ENCODE measurements at places on chromosomes 12 and 14.

DNA sequence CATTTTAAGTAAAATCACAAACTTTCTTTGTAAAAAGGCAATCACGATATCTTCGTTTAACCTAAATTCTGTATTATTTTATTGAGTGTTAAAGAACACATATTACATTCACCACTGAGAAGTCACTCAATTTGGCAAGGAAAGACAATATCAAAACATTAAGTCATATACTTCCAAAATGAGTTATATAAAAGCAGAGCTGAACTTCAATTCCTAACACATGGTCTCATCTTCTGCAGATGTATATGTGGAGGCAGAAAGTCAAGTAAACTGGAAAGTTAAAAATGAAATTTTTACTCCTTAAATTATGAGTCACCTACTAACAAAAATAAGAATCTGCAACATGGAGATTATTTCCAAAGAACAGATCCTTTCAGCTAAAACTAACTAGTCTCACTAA, 28.7 kb downstream of the BMAL2 start:
- no peak for ATAC-seq

GRCh38 chr12:5033883-5034282, 9.8 kb upstream of the KCNA5 start:
- ATAC-seq, result no peak

GRCh38 chr12:61860451-61860850, 399.8 kb upstream of the USP15 start:
- no peak for ATAC-seq

GRCh38 chr12:42299392-42300308, 26.2 kb downstream of the ZCRB1 start:
- ATAC-seq, result peak; percentile 95

- ATAC-seq, result peak; percentile 76
Observed at GRCh38 chr14:69129264-69129880, 23.5 kb downstream of the DCAF5 start.

GRCh38 chr12:83931451-83931850, 981.1 kb downstream of the SLC6A15 start:
- ATAC-seq, result no peak

DNA sequence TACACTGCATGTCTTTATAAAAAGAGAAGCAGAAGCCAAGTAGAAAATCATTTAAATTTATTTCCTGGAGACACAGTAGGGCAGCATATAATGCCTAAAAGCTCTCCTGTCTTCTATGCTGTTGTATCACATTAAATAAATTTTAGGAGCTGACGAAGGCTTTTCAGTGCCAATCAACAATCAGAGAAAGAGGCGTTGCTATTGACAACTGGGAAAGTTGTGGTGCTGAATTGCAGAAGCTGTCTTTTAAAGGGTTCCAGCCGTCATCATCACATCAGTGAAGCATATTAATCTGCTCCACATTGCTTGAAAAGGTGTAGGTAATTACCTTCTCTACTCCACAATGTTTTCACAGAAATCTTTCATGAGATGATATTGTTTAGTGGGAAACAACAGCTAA, 103.9 kb downstream of the FSCB start:
- ATAC-seq, result no peak

DNA sequence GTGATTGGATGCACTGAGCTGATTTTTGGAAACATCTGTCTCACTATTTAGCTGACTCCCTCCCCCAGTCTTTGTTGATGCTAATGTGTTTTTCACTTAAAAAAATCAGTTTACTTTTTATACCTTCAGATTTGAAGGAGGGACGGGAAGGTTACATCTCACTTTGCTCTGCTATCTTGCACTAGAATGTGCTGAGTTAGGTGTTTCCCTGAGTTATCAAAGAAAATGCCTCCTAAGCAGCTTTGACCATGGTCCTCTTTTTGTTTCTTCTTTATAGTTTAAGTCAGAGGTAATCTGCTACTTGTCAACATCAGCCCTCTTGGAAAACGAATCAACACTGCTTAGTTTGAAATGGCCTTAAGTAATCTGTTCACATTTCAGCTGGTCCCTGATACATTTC, 222.0 kb downstream of the TMEM132D start:
- ATAC-seq, result no peak
